Stimulated activated CD8-positive, alpha-beta memory T cell treated with anti-CD3 and anti-CD28 coated beads, Interleukin-7, amount 100 ng/mL, for 1 hour (primary cell): ENCODE measurements at places on chromosomes 11 and 22.
A peak's percentile ranks its signal among the peaks of the same experiment; 100 is the strongest.

- DNase-seq, result no peak
Measured at GRCh38 chr11:46640036-46640788, 22.9 kb downstream of the ATG13 start.

- DNase-seq, result no peak
Measured at GRCh38 chr11:124238512-124238911, 2.4 kb upstream of the OR8G1 start.

GRCh38 chr11:72229925-72230763, 5.6 kb downstream of the INPPL1 start:
- DNase-seq, result no peak

- DNase-seq, result no peak
Measured at GRCh38 chr11:121435132-121435531, 17.0 kb upstream of the SORL1 start.

DNA sequence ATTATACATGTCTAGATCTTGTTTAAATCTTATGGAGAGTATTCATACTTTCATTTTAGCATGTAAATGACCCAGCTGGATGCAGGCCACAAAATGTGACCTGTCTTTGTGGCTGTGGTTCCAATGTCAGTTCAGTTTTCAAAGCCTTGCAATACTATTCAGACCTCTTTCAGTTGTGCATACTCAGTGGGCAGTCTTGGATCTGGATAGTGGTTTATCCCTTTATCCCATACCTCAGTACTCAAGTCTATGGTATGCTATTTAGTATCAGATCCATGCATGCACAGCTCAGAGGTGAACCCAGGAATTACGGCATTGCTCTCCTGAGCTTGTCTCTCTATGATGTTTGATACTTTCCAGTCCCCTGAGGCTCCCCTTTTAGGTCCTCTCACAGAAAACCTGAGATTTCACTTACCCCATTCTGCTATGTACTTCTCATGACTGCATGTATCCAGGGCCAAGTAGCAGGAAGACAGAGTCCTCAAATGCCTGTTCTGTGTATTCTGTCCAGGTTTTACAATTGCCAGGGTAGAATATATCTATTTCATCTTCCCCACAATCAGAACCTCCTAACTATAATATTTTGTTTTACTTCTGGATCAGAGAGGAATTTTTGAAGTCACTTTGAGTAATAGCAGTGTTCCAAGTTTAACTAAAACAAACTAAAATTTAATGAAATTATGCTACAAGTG, 6.9 kb upstream of the P4HA3 start:
- no peak for DNase-seq

DNA sequence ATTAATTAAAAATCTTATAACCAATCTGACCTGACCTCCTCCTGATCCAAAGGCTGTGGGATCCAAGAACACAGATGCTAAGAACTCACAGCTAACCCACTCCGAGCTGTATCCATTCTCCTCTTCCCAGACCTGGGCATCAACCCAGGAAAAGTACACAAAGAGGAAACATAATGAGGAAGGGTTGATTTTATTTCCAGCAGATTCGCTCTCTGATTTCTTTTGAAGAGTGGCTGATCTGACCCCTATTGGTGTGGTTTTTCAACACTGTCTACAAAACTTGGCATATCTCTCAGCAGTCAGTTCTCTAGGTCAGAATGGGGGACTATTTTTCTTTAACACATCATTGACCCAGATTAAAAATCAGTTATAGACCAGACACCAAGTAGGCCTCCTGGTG, 201.9 kb upstream of the UBASH3B start:
- no peak for DNase-seq

DNA sequence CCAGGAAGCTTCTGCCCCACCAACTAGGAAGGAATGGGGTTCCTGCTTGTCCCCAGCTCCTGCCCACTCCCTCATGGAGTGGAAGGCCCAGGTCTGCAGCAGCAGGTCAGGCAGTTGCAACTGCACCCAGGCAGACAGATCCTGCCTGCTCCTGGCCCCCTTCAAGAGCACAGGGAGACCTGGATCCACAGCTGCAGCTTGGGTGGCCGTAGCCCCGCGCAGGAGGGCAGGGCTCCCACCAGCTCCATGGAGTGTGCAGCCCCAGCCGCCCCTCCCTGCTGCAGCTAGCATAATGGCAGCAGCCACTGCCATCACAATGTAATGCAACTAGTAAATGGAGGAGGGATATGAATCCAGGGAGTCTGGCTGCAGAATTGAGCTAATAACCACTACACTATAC, 187.5 kb upstream of the PLET1 start:
- DNase-seq, result no peak

- no peak for DNase-seq
Measured at GRCh38 chr11:111245425-111245824, at the start of gene POU2AF2. TSS of gene POU2AF2 (plus strand) at chr11:111245725. CDS start at chr11:111245854, 129 bp downstream.

DNA sequence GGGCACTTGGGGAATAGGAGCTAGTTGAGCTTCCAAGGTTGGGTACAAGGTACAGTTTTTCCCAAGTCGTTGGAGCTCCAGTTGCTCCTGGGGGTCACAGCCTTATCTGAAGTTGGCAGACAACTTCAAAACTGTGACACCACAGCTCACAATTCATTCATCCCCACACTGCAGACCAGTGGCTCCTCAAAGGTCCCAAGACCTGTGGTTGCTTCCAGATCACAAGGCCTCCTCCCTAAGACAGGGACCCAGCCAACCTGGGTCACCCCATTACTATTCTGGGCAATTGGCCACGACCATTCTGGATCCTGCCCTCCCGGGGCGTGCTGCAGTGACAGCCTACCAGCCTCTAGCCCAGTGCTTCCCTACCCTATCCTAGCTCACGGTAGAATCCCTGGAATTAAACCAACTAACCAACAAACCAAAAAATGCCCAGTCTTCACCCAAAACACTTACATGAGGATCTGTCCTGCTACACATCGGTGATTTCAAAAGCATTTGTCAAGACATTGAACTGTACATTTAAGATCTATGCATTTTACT, 862 bp upstream of the PDXP start:
- DNase-seq, result no peak

- no peak for DNase-seq
Measured at GRCh38 chr22:20466659-20467379, 28.8 kb downstream of the KLHL22 start.

GRCh38 chr11:134037046-134037908, 31.6 kb upstream of the JAM3 start:
- DNase-seq, result peak; percentile 46

GRCh38 chr11:68601147-68601546, 83.2 kb upstream of the GAL start:
- DNase-seq, result no peak

GRCh38 chr11:102560555-102561011, 30.0 kb upstream of the MMP7 start:
- DNase-seq, result no peak

GRCh38 chr11:113956986-113957385, 17.9 kb upstream of the HTR3A start:
- no peak for DNase-seq

GRCh38 chr11:34499719-34500500, 13.7 kb downstream of the ELF5 start:
- DNase-seq, result no peak

DNA sequence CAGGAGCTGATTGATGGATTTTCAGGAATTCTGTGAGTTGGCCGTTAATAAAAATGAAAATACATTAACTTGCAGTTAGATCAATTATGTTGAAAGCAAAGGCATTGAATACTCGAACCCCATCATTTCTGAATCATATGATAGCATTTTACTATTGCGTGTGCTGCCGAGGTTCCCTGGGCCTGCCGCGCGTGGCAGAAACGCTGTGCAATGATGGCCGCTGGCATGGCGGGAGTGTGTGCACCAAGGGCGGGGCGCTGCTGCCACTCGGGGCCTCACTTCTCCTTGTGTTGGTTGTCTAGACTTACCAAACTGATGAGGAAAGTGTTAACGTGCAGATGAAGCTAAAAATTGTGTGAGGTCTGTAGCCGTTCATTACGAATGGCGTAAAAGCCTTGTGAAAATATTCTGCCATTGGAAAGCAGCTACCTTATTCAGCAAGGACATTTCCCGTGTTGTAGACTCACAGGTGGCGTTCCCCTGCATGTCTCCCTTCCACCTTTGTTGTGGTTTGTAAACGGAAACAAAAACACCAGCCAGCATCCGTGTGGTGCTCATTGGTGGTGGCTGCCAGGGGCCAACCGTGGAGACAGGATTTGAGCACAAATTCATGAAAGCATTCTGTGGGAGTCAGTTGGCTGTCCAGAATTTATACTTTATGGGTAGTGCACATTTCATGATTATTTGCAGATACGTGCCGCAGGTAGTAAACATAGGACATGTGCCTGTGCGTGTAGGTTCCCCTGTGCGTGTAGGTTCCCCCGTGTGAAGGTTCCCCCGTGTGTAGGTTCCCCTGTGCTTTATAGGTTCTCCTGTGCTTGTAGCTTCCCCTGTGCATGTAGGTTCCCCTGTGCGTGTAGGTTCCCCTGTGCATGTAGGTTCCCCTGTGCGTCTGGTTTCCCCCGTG, 5.9 kb upstream of the GRAMD4 start:
- DNase-seq, result peak; percentile 32

GRCh38 chr11:121112498-121113455, 11.7 kb downstream of the TECTA start:
- no peak for DNase-seq

- DNase-seq, result no peak
Measured at GRCh38 chr11:97610000-97610399, 1220.2 kb downstream of the JRKL start.

- no peak for DNase-seq
Measured at GRCh38 chr22:29722151-29722550, 2.3 kb downstream of the CABP7 start.

- no peak for DNase-seq
Measured at GRCh38 chr22:29386708-29387107, 1.7 kb downstream of the AP1B1 start.

DNA sequence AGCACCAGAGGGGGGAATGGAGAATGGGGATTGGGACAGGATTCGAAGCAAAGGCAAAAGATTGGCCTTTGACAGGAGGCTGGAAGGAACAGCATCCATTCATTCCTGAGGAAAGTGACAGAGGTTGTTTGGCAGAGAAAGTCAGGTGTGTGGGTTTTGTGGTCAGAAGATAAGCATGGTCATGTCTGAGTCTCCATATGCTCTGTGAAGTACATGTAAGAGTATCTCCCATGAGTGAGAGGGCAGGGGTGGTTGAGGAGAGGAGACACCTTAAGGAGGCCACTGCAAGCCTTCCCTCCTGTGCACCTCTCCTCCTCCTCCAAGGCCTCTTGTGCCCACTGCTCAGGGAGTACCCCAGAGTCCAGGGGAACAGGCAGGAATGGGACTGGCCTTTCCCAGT, 1.9 kb upstream of the NLRP10 start:
- DNase-seq, result no peak

GRCh38 chr22:46913351-46913750, 150.9 kb downstream of the TBC1D22A start:
- DNase-seq, result no peak

GRCh38 chr11:117855912-117856651, 20.4 kb downstream of the FXYD6 start:
- no peak for DNase-seq

DNA sequence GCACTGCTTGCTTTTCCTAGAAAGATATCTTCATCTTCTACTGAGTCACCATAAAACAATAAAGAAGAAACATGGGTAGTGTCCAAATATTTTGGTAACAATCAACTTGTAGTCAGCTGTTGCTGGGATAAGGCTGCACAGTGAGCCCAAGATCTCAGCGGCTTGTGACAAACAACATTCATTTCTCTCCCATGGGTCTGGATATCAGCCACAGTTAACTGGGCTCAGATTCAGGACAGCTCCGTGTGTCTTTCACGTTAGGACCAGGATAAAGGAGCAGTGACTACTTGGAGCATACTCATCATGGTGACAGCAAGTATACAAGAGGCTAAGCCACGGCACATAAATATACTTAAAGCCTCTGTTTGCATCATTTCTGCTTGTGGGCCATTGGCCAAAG, 27.9 kb upstream of the GRK3 start:
- DNase-seq, result no peak

DNA sequence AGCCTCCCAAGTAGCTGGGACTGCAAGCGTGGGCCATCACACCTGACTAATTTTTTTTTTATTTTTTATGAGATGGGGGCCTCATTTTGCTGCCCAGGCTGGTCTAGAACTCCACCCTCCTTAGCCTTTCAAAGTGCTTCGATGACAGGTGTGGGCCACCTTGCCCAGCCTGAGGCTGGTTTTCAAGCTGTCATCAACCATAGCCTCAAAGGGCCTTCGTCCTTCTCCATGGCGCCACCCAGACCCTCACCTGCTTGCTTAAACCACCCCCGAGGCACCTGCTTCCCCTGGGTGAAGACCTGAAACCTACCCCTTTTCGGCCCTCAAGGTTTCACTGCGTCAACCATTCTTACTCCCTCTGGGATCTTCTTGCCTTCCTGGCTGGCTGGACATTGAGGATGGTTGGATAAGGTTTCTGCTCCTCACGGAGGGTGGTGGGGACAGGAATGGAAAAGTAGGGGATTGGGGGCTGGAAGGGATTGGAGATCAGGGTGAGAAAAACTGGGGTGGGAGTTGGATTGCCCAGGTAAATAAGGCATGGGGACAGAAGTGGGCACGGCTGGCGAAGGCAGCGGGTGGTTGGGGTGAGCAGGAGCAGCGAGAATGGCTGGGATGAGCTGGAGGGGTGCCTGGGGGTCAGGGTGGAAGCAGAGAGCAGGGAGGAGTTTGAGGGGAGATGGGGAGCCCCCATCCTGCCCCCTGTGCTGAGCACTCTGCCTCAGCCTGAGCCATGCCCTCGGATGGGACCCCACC, 2.8 kb upstream of the ACR start:
- DNase-seq, result no peak

GRCh38 chr11:10305262-10305963, 540 bp downstream of the ADM start:
- no peak for DNase-seq

GRCh38 chr11:114208377-114208776, 87.8 kb upstream of the NNMT start:
- no peak for DNase-seq

DNA sequence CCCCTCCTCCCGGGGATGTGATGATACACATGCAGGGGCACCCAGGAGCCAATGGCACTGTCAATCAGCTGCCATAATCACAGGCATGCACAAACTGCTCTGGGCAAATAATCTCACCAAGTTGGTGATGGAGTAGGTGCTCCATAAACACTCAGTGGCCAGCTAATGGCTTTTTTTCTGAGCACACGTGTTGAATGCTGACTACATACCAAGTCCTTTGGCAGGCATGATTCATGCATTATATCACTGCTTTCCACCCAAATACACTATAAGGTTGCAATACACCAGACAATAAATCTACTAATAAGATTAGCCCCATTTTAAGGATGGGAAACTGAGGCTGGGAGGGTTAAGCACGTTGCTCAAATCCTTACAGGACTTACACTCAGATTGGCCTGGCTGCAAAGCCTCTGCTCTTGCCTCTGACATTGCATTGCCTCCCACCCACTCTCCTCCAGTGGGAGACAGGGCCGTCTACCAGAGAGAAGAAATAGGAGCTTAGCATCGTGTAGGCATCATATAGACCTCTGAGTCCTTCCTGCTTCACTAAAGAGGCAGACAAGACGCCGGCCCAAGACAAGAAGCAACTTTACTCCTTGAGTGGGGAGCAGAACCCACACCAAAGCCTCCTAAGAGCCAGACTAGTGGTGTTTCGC, 32.7 kb upstream of the ACCSL start:
- no peak for DNase-seq

- DNase-seq, result no peak
Measured at GRCh38 chr22:46453006-46453828, 84.2 kb downstream of the CELSR1 start.
